Spinal cord (tissue), 10 donors: ENCODE measurements at places on chromosomes 5 and 9. TPM values are rescaled to one million over a fixed set of nuclear protein-coding genes. Genes with fewer than 3 reads are reported as not detected.
A peak's percentile ranks its signal among the peaks of the same experiment; 100 is the strongest.

DNA sequence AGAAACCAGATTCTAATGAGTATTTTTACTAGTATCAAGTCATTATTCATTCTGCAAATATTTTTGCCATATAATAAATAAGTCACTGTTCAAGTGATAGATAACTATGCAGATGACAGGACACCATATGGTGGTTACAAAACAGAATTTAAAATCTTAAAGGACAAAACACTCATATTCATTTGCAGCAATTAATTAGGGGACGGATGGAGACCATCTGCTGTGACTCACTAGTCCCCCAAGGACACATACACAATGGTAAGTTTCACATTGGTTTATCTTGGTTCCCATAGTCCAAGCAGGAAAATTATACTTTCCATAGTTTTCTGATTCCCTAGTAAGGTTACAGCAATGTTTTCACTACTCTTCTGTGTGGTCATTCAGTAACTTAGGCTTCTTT is 28.4 kb upstream of the SPATA31C2 start:
- DNase-seq, result no peak
- no peaks in the 10 kb centered on the region for H3K27me3 ChIP-seq
- H3K36me3 ChIP-seq, result no peaks in the 10 kb centered on the region
- no peak overlapping the region for H3K4me3 ChIP-seq

- no peak overlapping the region for H3K4me3 ChIP-seq
- no peak overlapping the region for H3K27ac ChIP-seq
- no peaks in the 10 kb centered on the region for H3K27me3 ChIP-seq
- no peaks in the 10 kb centered on the region for H3K4me1 ChIP-seq
- H3K36me3 ChIP-seq, result no peaks in the 10 kb centered on the region
Measured at GRCh38 chr5:93279296-93279963, 301.6 kb downstream of the NR2F1-AS1 start.

- no peaks in the 10 kb centered on the region for H3K36me3 ChIP-seq
- H3K4me3 ChIP-seq, result no peak overlapping the region
- H3K27me3 ChIP-seq, result no peaks in the 10 kb centered on the region
- no peak overlapping the region for H3K27ac ChIP-seq
- H3K4me1 ChIP-seq, result no peaks in the 10 kb centered on the region
Measured at GRCh38 chr5:21581508-21581907, 1271.6 kb downstream of the CDH12 start.

- H3K4me3 ChIP-seq, result no peak overlapping the region
- peaks cover 4% of the 10 kb centered on the region for H3K36me3 ChIP-seq
- no peak for DNase-seq
Measured at GRCh38 chr5:90709323-90710155, 150.9 kb downstream of the ADGRV1 start.

GRCh38 chr9:127878001-127878651 is 651 bp upstream of the AK1 start:
- no peaks in the 10 kb centered on the region for H3K27me3 ChIP-seq
- no peak for DNase-seq
- H3K27ac ChIP-seq, result peak overlapping the region; percentile 70
- H3K4me1 ChIP-seq, result peaks cover 52% of the 10 kb centered on the region
- peaks cover 36% of the 10 kb centered on the region for H3K36me3 ChIP-seq
- H3K4me3 ChIP-seq, result peak overlapping the region; percentile 52

GPR151 gene
- total RNA-seq, result 0.20 TPM

SPINK13 gene
- total RNA-seq, result not detected

SLC6A19 gene
- 0.06 TPM for total RNA-seq

GRCh38 chr5:83767409-83767992 is 46.8 kb upstream of the HAPLN1 start:
- no peaks in the 10 kb centered on the region for H3K36me3 ChIP-seq
- H3K4me3 ChIP-seq, result no peak overlapping the region
- no peaks in the 10 kb centered on the region for H3K4me1 ChIP-seq

GRCh38 chr5:67732921-67733320 is 482.6 kb upstream of the PIK3R1 start:
- H3K4me1 ChIP-seq, result no peaks in the 10 kb centered on the region
- no peak for DNase-seq

GRCh38 chr5:71734141-71734540 is 15.1 kb downstream of the CARTPT start:
- H3K36me3 ChIP-seq, result no peaks in the 10 kb centered on the region
- H3K27me3 ChIP-seq, result no peaks in the 10 kb centered on the region
- H3K4me3 ChIP-seq, result no peak overlapping the region
- H3K4me1 ChIP-seq, result no peaks in the 10 kb centered on the region
- no peak overlapping the region for H3K27ac ChIP-seq

DNA sequence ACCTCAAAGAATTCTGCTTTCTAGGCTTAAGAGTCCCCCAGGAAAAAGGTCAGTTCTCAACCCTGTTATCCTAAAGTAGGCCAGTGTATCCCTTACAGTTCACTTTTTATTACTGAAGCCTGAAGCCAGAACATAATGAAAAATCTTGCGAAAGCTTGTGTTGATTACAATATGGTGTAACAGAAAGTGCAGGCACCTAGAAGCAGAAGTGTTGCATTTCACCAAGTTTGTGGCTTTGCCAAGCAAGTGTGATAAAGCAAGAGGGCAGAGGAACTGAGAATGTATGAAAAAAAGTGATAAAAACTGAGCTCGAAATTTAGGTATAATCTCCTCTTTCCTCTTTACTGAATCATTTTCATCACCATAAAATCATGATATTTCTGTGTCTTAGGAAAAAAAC is 26.2 kb downstream of the AGTPBP1 start:
- H3K27me3 ChIP-seq, result no peaks in the 10 kb centered on the region
- H3K4me3 ChIP-seq, result no peak overlapping the region
- H3K27ac ChIP-seq, result no peak overlapping the region
- no peak for DNase-seq
- no peaks in the 10 kb centered on the region for H3K36me3 ChIP-seq

NDFIP1 gene
- 86.0 TPM for total RNA-seq

- peaks cover 8% of the 10 kb centered on the region for H3K4me1 ChIP-seq
- H3K36me3 ChIP-seq, result no peaks in the 10 kb centered on the region
- no peak for DNase-seq
- H3K27ac ChIP-seq, result no peak overlapping the region
- no peak overlapping the region for H3K4me3 ChIP-seq
Measured at GRCh38 chr9:38278931-38279679, 113.4 kb upstream of the ALDH1B1 start.

DNA sequence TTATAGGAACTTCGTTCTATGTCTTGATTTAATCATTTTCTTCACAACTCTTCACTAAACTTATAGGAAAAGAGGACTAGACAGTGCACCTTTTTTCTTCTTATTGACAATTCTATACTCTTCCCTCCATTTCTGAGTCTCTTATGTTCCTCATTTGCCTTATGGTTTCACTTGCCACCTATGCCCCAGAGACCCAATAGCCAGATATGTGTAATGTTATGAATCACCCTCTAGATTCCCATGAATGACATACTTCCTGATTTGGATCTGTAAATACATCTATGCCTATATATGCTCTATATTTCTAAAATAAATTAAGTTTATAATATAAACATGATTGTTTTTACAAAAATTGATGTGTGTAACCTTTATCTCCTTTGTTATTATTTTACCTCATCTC is 514.1 kb upstream of the MEF2C start:
- no peak for DNase-seq
- no peaks in the 10 kb centered on the region for H3K36me3 ChIP-seq
- no peak overlapping the region for H3K4me3 ChIP-seq
- no peaks in the 10 kb centered on the region for H3K4me1 ChIP-seq

DNA sequence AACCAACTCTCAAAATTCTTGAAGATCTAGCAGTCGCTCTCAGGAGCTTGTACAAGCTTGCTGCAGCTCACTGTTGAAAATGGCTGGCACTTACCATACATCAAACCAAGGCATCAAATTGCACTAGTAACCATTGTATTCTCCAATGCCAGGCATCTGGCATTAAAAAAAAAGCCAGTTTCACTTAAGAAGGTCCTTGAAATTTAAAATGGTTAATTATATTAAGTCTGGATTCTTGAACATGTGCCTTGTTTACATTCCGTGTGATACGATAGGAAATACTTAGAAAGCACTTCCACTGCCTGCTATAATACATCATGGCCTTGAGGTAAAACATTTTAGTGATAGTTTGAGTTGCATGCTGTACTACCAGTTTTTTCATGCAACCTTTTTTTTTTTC is 300.7 kb downstream of the KDM4C start:
- H3K4me3 ChIP-seq, result no peak overlapping the region
- H3K27ac ChIP-seq, result no peak overlapping the region
- H3K27me3 ChIP-seq, result no peaks in the 10 kb centered on the region
- H3K36me3 ChIP-seq, result no peaks in the 10 kb centered on the region
- DNase-seq, result no peak

- no peaks in the 10 kb centered on the region for H3K27me3 ChIP-seq
- no peak overlapping the region for H3K4me3 ChIP-seq
- peaks cover 13% of the 10 kb centered on the region for H3K4me1 ChIP-seq
- H3K36me3 ChIP-seq, result no peaks in the 10 kb centered on the region
- no peak for DNase-seq
Measured at GRCh38 chr9:652914-653313, 188.6 kb upstream of the DMRT1 start.

DNA sequence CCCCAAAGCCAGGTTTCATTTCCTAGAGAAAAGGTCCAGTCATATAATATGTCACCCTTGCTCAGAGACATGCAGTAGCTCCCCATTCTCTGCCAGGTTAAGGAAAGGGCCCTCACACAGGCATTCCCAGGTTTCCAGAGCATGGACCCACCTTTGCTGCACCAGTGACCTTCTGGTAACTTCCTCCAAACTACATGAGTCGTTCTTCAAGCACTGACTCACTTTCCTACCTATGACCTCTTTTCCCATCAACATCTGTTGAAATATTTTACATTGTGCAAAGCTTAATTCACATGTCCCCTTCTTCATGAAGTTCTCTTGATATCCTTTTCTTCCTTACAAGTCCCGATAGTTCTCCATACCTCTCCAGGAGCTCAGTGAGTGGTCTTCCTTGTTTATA is 25.9 kb downstream of the SH3TC2 start:
- no peaks in the 10 kb centered on the region for H3K36me3 ChIP-seq
- H3K27me3 ChIP-seq, result no peaks in the 10 kb centered on the region
- H3K27ac ChIP-seq, result no peak overlapping the region
- no peaks in the 10 kb centered on the region for H3K4me1 ChIP-seq
- no peak for DNase-seq
- no peak overlapping the region for H3K4me3 ChIP-seq

TRAF1 gene
- 5.4 TPM for total RNA-seq

GRCh38 chr5:175795959-175796358 is 75.4 kb upstream of the CPLX2 start:
- no peak overlapping the region for H3K27ac ChIP-seq
- H3K27me3 ChIP-seq, result no peaks in the 10 kb centered on the region
- no peak overlapping the region for H3K4me3 ChIP-seq

GRCh38 chr9:94528886-94529285 is 26.0 kb upstream of the PCAT7 start:
- no peak for DNase-seq
- no peaks in the 10 kb centered on the region for H3K4me1 ChIP-seq
